ENCODE measurements at places on chromosomes 11 and 22. TPM values are rescaled to one million over a fixed set of nuclear protein-coding genes. Genes with fewer than 3 reads are reported as not detected.

RASD2 gene
- 1.7 TPM for total RNA-seq

OR52L1 gene
- not detected for total RNA-seq

THRSP gene
- total RNA-seq = not detected

SOX10 gene
- not detected for total RNA-seq

All from A549 treated with CpdA at 1 μM for 4 hours (cell line).